Activated CD4-positive, CD25-positive, alpha-beta regulatory T cell treated with anti-CD3 and anti-CD28 coated beads, Interleukin-2, amount 50 U/mL, for 16 hours (primary cell): ENCODE measurements at places on chromosomes 7 and 10.

- no peak for DNase-seq
Observed at GRCh38 chr7:41035794-41036193, 667.1 kb downstream of the INHBA start.

- DNase-seq = no peak
Observed at GRCh38 chr10:132669208-132669861, 116.6 kb downstream of the NKX6-2 start.

GRCh38 chr7:130350945-130351790, 6.6 kb downstream of the CPA5 start:
- DNase-seq = no peak

DNA sequence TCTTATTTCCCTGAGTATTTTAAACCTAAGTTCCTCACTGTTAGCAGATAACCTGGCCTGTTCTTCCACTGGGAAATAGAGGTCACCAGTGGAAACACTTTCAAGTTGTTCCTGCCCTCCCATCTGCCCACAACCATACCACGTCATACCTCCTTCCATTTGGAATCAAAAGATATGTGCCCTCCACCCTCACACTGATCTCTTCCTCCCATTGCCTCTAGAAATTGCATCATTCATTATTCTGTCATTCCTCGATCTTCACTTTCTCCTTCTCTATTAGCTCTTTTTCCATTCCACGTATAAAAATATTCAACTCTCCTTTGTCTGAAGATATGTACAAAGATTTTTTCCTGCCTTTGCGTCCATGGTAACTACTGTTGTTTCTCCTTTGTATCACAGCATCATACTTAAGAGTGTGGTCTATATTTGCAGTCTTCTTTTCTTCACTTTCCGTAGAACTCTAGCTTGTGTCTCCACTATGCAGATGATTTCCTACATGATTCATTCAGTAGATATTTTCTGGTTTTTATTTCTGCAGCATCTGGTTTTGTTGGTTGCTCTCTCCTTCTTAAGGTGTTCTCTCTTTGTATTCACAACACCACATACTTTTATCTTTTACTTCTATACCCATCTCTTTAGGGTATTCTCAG, 312.3 kb downstream of the REEP3 start:
- DNase-seq = no peak

- no peak for DNase-seq
Observed at GRCh38 chr10:33398796-33399195, 64.3 kb upstream of the NRP1 start.

DNA sequence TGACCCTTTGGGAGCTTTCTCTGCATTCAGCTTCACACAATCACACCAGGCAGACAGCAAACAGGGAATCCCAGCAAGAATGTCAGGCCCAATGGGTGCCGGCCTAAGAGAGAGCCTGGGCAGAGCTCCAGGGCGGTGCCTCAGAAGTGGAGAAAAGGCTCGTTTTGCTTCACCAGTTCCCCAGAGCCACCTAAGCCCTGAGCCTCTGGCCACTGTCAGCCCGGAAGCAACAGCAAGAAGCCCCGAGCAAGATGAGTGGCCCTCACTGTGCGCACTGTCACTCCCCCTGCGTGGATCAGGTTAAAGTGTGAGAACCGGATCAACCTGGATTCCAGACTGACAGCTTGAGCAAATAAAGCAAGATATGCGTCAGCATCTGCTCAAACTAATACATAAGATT, 14.7 kb downstream of the CNPY1 start:
- DNase-seq = no peak

GRCh38 chr10:46033602-46034011, 3.2 kb upstream of the NCOA4 start:
- DNase-seq = no peak

DNA sequence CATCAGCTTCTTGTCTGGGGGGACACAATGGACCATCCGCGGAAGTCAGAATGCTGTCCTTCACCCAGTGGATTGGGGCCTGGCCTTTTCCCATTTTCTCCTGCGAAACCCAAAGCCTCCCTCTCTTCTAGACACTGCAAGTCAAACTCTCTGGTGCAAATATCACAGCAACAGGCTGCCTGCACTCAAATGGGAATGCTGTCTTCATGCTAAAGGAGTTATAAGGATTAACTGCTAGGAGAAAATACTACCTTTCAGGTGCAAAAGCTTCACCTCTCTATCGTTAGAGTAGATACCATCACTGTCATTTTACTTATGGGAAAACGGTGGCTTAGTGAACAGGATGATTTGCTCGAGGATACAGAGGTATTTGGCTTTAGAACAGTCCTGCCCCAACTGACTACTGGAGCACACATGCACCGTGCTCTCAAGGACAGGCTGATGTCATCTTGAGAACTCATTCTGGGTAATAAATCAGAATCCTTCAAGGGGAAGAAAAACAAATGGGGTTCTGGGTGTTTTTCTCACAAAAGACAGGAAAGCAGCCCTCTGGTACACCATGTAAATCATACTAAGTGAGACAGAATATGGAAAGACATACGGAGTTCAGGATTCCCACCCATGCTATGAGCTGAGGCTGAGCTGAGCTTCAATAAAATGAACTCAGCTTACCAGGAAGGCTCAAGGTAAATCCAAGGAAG, 100.9 kb downstream of the SAMD9 start:
- DNase-seq = no peak

DNA sequence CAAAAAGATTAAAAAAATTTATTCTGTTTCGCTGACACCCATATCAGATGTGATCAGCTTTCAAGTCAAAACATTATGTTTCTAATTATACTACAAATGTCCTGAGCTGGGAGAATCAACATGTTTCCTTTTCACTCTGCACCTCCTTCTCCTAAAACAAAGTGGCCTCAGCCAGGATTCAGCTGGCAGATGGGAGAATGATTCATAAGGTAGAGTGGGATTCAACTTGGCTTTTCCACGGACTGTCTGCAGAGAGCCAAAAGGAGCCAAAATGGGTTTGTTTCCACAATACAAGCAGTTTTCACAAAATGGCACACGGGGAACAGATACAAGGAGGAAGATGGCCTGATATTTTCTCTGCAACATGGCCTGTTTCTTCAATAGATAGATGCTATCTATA, 376.5 kb upstream of the PRKCQ start:
- no peak for DNase-seq

DNA sequence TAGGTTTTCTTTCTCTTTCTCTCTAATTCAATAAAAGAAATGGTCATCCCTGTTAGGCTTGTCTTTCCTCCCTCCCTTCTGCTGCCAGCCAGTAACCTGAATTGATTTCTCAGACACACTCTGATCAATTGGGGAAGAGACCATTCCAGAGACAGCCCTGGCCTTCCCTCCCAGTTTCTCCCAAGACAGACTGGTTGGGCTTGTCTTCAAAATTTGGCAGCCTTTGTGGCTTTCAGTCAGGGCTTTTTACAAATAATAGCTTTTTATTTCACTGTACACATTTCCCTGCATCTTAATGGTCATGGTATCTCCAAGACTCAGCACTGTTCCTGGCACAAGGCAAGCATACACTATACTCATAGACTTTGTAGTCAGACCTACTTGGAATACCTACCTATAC, 33.9 kb downstream of the BCAP29 start:
- no peak for DNase-seq

DNA sequence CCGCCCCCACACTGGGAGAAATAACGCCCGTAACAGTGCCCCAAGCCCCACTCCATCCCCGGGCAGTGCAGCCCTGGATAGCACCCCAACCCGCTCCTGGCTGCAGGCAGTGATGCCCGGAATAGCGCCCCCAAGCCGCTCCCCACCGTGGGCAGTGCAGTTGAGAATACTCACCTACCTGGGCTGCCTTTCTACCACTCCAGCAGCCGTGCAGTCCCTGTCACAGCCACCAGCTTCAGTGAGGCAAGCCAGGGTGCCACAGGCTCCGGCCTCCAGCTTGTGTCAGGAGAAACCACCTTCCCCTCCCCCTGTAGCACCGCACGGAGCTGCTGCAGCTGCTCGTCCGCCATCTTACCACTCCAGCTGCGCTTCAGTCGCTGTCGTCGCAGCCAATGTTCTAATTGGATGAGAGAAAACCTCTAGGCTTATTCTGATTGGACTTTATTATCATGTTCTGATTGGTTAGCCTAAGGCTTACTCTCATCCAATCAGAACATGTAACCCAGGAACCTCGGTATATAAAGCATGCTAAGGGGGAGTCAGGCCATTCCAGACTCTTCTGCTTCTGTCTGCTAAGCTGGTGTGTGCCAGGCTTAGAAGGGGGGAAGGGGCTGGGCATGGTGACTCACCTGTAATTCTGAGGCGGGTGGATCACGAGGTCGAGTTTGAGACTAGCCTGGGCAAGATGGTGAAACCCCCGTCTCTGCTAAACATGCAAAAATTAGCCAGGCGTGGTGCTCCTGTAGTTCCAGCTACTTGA, 53.2 kb upstream of the ZNF33B start:
- DNase-seq = no peak

DNA sequence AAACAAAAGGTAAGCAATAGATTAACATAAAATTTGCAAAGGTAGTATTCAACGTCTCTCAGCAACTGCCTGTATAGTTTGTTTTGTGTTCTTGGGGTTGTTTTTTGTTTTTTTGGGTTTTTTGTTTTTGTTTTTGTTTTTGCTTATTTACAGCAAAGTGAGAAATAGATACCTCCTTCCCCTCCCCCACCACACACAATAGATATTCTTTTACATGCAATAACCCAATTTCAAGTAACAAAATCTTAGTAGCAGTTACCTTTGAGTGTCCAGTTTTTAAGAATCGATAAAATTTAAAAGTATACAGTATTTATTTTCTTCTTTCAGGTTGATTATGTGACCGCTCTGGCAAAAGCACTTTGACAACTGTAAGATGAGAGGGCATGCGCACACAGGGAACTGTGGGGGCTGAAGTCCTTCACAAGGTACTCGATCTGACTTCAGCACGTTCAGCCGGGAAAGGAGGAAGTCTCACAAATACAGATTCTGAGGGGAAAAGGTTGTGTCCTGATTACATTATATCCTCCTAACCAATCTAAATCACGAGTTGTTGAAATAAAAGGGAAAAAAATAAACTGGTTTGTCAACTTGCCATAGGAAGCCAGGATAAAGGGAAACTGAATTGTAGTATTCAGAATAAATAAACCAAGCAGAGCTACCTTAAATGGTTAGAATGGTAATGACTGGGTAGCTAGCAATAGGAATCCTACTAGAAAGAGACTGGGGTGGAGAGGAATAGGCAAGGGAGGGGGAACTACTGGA, 47.8 kb downstream of the CPEB3 start:
- DNase-seq = no peak

DNA sequence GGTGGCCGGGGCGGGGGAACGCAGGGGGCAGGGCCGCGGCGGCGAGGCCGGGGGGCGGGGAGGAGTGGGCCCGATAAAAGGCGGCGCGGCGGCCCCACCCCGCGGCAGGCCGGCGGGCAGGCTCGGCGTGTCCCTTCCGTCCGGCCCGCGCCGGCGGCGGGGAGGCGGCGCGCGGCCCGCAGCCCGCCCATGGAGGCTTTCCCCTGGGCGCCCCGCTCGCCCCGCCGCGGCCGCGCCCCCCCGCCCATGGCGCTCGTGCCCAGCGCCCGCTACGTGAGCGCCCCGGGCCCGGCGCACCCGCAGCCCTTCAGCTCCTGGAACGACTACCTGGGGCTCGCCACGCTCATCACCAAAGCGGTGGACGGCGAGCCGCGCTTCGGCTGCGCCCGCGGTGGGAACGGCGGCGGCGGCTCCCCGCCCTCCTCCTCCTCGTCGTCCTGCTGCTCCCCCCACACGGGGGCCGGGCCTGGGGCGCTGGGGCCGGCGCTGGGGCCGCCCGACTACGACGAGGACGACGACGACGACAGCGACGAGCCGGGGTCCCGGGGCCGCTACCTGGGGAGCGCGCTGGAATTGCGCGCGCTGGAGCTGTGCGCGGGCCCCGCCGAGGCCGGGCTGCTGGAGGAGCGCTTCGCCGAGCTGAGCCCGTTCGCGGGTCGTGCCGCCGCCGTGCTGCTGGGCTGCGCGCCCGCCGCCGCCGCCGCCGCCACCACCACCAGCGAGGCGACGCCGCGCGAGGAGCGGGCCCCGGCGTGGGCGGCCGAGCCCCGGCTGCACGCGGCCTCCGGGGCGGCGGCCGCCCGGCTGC, at the start of gene NANOS1:
Gene NANOS1 (plus strand): TSS at position 102 of the 808 bp plus-strand sequence. CDS start 88 bp downstream, at position 190.
- DNase-seq = no peak

DNA sequence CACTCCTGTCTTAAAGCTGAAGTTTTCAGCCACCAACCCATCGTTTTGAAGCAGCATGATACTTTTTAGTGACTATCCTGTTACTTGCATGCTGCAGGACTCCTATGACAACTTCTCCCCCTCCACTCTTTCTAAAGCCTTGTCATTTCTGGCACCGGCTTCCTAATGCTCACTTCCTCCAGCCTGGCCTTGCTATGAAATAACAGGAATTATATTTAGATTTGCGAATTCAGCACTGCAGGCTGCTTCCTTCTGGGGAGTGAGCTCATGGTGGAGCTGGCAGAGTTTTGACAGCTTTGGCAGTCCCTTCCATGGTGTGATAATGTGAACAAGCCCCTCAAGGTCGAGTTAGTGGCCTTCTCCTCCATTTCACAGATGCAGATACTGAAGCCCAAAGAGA, 13.4 kb downstream of the BLNK start:
- DNase-seq = no peak

GRCh38 chr7:36863901-36864701, 139.8 kb upstream of the AOAH start:
- no peak for DNase-seq

DNA sequence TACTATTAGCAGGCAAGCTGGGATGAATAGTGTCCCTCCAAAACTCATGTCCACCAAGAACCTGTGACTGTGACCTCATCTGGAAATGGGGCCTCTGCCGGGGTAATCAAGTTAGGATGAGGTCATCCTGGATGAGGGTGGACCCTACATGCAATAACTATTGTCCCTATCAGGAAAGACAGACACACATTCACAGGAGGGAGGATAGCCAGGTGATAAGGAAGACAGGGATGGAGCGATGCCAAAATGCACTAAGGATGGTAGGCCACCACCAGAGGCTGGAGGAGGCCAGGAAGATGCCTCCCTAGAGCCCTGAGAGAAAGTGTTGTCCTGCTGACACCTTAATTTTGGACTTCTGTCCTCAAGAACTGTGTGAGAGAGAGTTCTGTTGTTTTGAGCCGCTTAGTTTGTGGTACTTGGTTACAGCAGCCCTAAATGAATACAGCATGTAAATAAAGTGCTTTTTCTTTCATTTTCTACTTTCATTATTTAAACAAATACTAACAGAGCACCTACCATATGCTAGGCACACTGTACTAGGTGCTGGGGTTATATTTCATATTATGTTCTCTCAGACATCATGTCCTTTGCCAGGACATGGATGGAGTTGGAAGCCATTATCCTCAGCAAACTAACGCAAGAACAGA, 111.9 kb downstream of the USP6NL start:
- DNase-seq = no peak

GRCh38 chr10:31128536-31128935, 96.9 kb upstream of the ZNF438 start:
- DNase-seq = no peak

GRCh38 chr7:1413936-1414639, 45.2 kb downstream of the MICALL2 start:
- DNase-seq = no peak

DNA sequence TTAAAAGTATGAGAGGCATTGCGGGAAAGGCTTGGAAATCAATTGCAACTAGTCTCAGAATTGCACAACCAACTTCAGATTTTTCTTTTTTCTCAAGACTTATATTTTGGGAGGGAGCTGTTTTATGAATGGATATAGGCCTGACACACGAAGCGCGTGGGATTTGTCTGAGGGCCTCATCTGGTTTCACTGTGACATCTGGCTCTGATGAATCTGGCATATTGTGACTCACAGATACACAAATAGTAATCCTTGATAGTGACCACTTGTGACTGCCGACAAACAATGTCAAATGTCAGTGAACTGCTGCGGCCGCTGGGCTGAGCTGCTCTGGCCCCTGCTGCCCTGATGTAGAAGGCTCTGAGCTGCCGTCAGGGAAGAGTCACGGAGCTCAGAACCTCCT, 655.1 kb downstream of the INHBA start:
- no peak for DNase-seq

- DNase-seq = no peak
Observed at GRCh38 chr10:36451391-36451970, 673.9 kb upstream of the ANKRD30A start.
